ENCODE measurements at places on chromosomes 5 and 9.

DNA sequence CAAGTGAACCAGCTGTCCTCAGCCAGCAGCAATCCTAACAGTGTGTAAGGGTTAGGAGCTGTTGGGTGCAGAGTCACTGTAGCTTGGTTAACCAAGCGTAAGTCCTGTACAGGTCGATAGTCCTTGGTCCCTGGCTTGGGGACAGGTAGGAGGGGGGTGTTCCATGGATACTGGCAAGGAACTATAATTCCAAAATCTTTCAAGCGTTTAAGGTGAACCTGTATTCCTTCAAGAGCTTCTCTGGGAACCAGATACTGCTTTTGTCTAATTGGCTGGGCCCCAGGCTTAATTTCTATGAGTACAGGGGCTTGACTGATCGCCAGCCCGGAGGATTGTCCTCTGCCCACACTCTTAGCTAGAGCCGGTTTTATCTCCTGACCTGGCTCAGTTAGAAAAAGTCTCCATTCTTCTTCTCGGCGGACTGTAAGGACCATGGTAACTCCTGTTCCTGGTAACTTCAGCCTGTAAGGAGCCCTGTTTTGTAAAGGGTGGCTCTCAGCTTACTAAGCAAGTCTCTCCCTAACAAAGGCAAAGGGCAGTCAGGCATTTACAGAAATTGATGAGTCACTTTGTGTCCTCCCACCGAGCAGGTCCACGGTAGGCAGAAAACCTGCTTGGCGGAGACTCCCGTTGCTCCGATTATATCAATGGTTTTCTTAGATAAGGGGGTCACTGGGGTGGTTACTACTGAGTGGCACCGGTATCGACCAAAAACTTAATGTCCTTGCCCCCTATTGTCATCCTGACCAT lies 6.0 kb upstream of the ZNF354C start:
- DNase-seq: no peak

- no peak for DNase-seq
Measured at GRCh38 chr5:77390221-77390620, 101.9 kb downstream of the WDR41 start.

GRCh38 chr9:15433661-15434060 lies 11.0 kb downstream of the SNAPC3 start:
- DNase-seq: no peak

DNA sequence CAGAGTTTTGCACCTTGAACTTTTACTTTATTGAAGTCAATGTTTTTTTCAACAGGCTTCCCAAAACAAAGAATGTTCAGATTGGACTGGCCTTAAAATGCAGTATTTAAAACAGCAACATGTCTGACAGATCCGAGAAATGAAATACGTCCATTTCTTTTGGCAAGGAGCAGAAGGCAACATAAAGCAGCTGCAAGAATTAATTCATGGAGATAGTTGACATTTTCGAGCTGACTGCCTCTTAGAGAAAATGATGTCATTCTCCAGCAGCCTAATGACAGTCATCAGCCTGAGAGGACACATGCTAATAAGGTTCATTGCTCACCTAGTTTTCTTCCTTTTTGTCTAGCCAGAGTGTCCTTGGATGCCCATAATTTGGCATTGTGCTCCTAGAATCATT lies 232.2 kb upstream of the SEMA6A start:
- peak; percentile 19 for DNase-seq

DNA sequence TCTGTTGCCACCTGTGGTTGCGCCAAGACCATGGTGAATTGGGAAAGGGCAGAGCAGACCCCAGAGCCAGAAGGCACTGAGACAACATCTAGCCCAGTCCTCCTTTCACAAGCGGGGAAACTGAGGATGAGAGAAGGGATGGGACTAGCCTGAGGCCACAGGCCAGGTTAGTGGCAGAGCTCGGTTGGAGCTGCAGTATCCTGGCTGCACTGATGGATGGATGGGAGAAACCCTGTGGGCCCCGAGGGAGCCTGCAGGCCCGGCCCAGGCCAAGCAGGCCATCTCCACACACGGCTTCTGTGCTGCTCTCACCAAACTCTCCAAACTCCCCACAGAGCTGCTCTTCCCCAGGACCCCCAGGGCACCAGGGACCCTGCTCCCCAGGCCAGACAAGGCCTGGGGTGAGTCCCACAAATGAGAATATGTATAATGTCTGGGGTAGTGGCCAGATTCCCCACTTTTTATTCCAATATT lies 60.2 kb downstream of the TSTD2 start:
- no peak for DNase-seq

GRCh38 chr9:136835932-136836904 lies 6.1 kb upstream of the AJM1 start:
- DNase-seq: no peak

DNA sequence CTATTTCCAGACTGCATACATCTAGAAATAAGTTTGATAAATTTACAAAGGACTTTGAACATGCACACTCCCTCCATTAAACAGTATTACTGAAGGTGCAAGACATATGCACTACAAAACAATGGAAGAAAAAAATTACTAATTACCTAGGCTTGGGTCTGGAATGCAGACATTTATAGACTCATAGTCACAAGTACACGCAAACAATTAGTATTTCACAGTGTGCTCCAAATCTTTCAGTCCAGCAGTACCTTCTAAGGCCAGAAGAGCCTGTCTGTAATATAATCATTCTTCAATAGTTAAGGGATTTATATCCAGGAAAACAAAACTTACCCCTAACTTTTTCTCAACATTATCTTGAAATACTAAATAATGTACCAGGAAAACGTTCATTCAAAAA lies 11.2 kb downstream of the RICTOR start:
- DNase-seq: no peak

- DNase-seq: no peak
Measured at GRCh38 chr9:37944266-37944650, 40.3 kb upstream of the SLC25A51 start.

DNA sequence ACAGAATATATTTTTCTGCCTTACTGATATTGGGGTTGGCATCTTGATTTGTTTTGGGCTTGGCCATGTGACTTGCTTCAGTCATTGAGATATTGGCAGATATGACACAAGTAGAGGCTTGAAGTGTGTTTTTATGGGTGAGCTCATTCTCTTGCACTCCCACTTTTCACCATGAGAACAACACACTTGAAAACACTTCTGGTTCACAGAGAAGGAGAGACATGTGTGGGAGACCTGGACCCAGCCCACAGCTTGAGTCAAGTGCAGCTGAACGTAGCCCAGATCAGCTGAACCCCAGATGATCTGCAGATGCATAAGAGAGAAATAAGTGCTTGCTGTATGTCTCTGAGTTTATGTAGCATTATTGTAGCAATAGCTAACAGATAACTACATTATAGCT lies 155.4 kb downstream of the SEMA6A start:
- no peak for DNase-seq

- no peak for DNase-seq
Measured at GRCh38 chr5:64952951-64953673, 184.4 kb downstream of the CWC27 start.

DNA sequence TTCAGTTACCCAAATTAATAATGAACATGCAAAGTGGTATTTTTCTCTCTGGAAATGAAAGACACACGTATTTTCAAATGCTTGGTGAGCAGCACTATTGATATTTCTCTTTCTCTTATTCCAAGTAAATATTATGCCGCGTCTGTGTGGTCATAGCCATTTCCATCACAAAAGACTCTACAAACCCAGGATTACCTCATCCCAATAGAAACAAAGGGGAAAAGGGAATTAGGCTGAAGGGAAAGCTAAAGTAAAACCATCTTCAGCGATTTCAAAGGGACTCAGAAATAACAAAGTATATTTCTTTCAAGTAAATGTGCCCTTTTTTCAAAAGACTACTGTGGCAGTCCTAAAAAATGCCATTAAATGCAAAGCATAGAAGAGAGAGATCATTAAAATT lies 62.0 kb upstream of the FST start:
- no peak for DNase-seq

- no peak for DNase-seq
Measured at GRCh38 chr5:88845081-88845697, 37.8 kb downstream of the MEF2C start.

DNA sequence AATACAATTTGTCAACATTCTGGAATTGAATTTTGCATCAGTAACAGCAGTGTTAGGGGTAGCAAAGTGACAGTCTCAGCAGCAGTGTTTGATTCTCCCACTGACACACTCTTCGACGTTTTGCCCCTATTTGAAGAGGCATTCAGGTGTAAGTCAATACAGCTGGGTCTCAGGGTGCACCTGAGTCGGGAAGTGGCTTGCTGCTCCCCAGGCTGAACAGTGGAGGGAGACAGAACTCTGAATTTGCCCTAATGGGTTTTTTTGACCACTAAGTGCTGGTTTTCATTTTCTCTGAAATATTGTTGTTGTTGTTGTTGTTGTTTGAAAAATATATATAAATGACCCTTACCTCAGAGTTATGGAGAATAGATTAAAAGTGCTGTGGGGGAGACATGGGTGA lies 223.2 kb downstream of the TLR4 start:
- DNase-seq: no peak

- peak; percentile 94 for DNase-seq
Measured at GRCh38 chr5:67196537-67197059, at the start of gene CD180. Gene CD180, minus strand, starts transcription at chr5:67196799. Its CDS starts 158 bp downstream, at chr5:67196641.

GRCh38 chr9:133609311-133610098 lies at the start of gene FAM163B:
Gene FAM163B, minus strand, starts transcription at chr9:133609389. Its CDS starts 29,166 bp downstream, at chr9:133580223.
- no peak for DNase-seq

GRCh38 chr9:108654566-108654965 lies 201.2 kb downstream of the ACTL7B start:
- no peak for DNase-seq

- DNase-seq: no peak
Measured at GRCh38 chr5:88734983-88735382, 148.0 kb downstream of the MEF2C start.

DNA sequence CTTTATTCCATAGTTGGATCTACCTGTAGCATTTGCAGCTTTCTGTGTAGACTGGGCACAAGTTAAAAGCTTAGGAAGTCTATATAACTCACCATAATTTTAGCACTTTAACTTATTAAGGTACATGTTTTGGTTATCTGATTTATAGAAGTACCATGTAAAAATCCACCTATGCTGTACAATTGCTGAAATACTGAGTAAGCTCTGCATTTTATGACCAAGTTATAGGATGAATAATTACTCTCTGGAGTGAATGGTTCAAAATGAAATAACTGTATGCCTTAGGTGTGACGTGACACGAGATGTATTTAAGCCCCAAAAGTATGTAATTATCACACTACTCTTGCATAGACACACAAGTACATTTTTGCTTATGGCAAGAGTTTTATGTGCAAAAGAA lies 22.1 kb downstream of the ZSWIM6 start:
- no peak for DNase-seq

GRCh38 chr5:115389034-115389798 lies 92.8 kb upstream of the CCDC112 start:
- DNase-seq: no peak

- DNase-seq: no peak
Measured at GRCh38 chr5:54275361-54275760, 35.0 kb downstream of the ARL15 start.

DNA sequence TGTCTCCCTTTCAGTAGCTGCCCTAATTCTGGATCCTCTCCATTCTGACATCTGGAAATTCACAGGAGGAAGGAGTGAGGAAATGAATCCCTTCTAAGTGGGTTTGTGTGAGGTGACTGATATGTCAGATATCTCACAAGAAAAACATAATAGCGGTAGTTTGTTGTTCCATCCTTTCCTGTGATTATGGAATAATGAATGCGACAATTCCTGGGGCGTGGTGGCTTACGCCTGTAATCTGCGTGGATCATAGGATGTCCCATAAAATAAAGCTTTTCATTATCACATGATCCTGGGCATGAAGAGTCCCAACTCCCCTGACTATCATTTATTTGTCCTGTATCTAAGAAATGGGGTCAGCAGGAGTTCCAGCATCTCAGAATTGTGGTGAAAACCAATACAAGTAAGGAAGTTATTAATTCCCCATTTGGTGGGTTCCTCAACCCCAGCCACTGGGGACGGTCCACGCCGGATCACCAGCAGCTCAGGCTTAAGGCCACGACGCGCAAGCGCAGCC lies 375 bp upstream of the C5orf24 start:
- no peak for DNase-seq

DNA sequence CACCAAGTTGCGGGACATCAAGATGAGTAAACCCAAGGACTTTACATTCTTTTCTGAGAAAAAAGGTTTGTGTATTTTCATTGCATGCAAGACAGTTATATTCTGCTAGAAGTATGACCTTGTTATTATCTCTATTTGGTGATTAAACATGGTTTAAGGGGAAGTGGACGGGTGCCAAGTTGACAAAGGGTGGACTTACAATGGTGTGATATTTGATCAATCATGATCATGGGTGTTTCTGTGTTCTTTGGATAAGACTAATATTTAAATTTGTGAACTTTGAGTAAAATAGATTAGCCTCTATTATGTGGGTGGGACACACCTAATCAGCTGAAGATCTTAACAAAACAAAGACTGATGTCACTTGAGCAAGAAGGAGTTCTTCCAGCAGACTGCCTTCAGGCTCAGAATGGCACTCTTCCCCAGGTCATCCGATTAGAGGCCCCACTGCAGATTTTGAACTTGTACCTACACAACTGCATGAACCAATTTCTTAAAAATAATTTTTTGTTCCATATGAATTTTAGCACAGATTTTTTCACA lies 782.9 kb downstream of the CDH12 start:
- DNase-seq: no peak

DNA sequence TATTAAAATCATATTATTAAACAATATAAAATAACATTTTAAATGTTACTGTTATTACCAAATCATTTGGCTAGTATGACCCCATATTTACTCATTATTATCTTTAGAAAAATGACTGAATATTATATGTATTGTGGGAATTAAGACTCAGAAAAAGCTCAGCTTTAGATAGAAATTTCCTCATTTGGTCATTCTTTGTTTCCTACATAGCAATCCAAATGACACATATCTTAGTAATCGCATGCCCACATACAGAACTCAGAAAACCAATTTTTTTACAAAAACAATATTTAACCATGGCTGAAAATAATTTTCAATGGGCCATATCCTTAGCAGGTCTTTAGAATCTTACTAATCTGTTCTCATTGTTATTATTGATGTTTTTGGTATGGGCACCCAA lies 53.8 kb upstream of the TSLP start:
- no peak for DNase-seq

- DNase-seq: no peak
Measured at GRCh38 chr5:170603578-170604565, 100.1 kb downstream of the KCNIP1 start.

- DNase-seq: no peak
Measured at GRCh38 chr5:66807743-66808142, 211.6 kb downstream of the MAST4 start.

DNA sequence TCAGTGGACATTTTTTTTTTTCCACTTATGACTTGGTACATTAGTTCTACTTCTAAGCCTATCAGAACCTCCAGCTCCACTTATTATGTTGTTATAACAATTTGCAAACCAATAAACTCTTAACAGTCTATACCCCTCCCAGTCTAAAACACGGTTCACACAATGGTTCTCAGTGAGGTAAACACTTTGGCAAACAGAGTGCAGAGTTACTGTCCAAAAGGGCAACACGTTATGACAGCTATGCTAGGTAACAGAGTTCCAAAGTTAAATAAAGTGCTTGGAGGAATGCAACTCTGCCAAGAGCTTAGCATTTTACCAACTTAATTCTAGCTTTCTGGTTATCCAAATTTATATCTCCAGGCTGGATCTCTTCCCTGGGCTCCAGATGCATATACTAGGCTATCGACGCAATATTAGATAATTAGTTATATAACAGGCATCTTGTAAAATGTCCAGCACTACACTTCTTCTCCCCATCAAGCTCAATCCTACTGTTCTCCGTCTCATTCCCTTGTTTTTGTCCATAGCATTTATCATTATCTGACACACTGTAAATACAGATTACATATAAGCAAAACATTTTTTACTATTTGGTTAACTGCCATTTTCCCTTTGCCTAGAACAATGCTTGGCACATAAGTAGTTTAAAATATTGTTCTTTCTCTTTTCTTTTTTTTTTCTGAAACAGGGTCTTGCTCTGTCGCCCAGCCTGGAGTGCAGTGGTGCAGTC lies 14.3 kb downstream of the FNBP1 start:
- DNase-seq: no peak

All from NCI-H446 (cell line).